Activated CD8-positive, alpha-beta memory T cell treated with anti-CD3 and anti-CD28 coated beads for 4 hours (primary cell): ENCODE measurements at places on chromosomes 3 and 15.

DNA sequence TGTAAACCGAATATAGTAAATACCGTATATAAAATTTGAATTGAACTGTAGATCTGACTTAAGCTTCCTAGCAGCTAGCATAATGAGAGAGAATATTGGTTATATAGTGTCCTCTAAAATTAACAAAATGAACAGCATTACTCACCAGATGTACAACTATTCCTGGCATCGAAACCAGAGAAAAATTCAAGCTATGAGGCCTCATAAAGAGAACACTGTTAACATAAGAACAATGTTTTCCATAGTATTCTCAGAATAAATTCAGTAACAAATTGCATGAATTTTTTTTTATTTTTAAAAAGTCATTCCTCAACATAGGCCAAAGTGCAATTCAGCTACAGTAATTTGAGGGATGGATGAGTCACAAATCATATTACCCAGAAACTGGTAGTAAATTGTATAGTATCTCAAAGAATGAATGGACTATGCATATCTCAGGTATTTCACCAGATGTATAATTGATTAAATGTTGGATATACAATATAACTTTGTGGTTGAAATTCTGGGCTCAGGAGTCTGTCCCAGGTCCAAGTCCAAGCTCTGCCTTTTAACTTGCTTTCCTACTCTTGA, 5.0 kb downstream of the TMEM207 start:
- no peak for DNase-seq

GRCh38 chr3:178709051-178709450, 172.8 kb downstream of the KCNMB2 start:
- DNase-seq: no peak

- no peak for DNase-seq
These were observed 46.6 kb downstream of the UMPS start for GRCh38 chr3:124776856-124777255.

- DNase-seq: no peak
These were observed 30.0 kb upstream of the FAM81A start for GRCh38 chr15:59407946-59408345.

DNA sequence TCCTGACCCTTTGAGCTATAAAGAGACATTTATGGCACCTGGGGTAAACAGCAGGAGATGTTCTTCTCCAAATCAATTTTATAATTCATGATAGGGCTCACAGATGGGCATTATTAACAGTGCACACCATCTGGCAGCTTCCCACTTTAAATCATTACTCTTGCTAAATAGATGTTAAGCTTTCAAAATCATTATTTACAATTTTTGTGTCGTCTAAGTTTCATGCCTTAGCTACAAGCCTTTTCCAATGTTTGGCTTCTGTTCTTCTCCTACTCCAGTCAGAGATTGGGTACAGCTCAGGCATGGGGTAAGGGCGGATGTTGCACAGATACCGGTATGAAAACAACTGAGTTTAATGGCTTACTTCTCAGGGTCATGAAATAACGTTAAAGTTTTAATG, 120.9 kb upstream of the PFN2 start:
- DNase-seq: no peak

GRCh38 chr15:67405208-67406191, 115.4 kb upstream of the C15orf61 start:
- DNase-seq: no peak

DNA sequence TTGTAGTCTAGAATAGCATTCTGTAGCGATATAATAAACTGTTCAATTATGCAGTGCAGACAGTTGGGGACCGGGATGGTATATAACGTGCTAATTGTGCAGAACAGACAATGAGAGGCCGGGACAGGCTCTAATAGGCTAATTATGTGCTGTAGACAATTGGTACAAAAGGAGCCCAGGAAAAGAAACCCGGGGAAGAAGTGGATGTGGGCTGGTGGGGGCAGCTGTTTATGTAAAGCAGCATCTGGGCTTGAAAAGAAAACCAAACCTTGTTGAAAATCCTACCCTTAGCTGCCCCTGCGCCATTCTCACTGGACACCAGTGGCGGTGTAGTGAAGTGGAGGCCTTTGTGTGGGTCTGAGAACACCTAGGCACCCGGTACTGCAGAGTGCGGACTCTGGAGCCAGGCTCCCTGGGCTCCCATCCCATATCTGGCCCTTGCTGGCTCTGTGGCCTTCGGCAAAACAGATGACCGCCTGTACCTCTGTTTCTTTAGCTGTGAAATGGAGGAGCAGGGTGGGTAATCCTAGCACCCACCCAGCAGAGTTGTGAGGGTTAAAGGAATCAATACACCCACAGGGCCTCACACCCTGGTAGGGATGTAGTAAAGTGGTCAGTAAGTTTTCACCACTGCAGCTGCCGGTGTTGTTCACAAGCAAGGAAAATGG, 51.5 kb downstream of the CMTM6 start:
- no peak for DNase-seq

DNA sequence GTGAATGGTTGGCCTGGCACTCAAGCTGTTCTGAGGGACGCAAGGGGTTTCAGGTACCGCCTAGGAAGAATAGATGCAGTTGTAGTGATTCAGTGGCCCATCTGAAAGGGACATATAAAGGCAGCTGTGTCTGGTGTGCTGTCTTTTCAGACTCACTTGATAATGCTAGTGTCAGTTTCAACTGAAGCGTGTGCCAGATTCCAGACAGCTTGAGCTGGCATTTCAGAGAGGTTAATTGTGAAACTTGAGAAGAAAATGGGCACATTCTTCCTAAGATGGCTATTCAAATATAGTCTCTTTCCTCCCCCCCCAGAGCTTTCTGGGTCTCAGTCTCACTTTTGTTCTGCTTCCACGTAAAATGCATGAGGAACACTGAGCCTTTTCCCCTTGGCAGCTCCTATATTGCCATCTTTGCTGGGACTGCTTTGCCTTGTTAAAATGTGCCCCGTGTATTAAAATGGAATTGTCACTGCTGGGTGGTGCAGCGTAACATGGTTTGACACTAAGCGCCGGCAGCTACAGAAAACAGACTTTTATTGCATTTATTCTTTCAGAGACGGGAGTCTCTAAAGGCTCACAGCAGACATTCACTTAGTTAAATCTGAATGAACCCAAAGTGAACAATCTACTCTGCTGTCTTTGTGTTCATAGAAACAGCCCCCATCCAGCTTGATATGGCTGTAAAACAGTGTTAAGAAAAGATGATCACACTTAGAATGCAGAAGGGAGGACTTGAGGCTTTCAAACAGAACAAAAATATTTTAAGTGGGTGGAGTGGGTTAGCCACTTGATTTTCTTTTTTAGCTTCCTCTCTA, 478.7 kb downstream of the RBMS3 start:
- no peak for DNase-seq

DNA sequence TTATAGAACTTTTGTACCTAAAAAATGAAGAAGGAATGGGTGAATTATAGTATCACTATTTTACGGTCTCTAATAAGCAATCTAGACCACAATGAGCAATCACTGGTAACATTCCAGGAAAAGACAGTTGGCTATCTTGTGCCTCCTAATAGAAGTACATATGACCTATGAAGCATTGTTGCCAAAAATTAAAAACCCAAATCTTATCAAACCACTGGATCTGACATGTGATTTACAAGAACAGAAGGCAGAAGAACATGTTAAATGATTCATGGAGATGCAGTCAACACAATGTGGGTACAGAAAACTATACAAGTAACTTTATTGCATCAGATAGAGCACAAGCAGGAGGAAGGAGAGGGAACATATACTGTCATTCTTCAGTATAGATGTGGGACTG, 14.5 kb upstream of the HYKK start:
- DNase-seq: no peak

- no peak for DNase-seq
These were observed 16.1 kb downstream of the SLC28A2 start for GRCh38 chr15:45268135-45268534.

DNA sequence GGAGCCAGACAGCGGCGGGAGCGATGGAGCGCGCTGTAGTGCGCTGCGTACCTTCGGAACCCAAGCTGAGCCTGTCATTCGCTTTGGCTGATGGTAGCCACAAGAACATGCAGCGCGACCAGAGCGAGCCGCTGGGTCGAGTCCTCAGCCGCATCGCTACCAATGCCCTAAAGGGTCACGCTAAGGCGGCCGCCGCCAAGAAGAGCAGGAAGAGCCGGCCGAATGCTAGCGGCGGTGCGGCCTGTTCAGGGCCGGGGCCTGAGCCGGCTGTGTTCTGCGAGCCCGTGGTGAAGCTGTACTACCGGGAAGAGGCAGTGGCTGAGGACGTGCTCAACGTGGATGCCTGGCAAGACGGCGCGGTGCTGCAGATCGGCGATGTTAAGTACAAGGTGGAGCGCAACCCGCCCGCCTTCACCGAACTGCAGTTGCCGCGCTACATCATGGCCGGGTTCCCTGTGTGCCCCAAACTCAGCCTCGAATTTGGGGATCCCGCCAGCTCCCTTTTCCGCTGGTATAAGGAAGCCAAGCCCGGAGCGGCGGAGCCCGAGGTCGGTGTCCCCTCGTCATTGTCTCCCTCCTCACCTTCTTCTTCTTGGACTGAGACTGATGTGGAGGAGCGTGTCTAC, 498 bp downstream of the PDE12 start:
- no peak for DNase-seq

- no peak for DNase-seq
These were observed 54.8 kb upstream of the VGLL4 start for GRCh38 chr3:11698326-11699082.

DNA sequence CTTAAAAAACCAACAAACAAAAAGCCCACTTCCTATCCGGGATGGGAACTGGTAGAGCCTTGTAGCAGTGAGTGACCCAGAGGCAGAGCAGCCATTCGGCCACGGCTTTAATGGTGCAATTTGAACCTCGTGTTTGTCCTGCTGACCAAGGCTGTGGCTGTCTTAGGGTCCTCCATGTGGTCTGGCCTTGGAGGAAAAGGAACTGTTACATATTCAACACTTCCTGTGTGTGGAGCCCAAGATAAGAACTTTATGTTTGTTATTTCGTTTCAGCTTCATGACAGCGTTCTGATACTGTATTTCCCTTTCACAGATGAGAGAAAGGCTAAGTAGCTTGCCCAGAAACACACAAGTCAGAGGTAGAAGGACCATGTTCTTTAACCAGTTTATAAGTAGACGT, 269.8 kb downstream of the SV2B start:
- DNase-seq: no peak

DNA sequence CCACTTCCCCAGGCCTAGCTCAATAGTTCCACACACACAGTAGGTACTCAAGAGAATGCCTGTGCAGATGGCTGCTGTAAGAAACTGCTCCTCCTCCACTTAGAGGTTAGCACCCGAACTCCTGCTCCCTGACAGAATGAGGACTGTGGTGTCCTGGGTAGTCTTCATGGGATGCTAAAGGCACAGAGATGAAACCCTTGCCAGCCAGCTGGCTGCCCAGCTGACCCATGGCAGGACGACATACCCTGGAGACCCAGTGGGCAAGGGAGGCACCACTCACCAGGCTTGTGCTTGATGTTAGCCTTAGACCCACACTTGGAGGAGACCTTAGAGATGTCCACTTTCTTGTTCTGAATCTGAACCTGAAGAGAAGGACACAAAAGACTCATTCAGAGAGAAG, 54.2 kb downstream of the DHX30 start:
- no peak for DNase-seq

- DNase-seq: no peak
These were observed 46.1 kb downstream of the SMAD6 start for GRCh38 chr15:66747886-66748707.

DNA sequence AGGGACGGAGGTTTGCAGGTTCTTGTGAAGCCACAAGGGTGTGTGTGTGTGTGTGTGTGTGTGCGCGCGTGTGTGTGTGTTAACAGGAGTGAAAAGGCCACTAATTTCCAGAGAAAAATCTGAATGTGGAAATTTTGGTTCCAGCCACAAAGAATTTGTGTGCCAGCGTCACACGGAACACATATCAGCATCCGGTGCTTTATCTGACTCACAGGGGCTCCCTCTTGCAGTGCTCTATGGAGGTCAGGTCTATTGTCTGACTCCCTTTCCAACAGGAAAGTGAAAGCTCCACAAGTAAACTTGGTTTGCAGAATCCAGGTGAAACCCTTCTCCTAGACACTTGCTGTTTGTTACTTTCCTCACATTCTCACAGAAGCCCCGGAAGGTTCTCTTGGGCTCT, 6.2 kb downstream of the CLDN11 start:
- DNase-seq: no peak

- DNase-seq: no peak
These were observed 239.5 kb upstream of the HES1 start for GRCh38 chr3:193896419-193896818.

DNA sequence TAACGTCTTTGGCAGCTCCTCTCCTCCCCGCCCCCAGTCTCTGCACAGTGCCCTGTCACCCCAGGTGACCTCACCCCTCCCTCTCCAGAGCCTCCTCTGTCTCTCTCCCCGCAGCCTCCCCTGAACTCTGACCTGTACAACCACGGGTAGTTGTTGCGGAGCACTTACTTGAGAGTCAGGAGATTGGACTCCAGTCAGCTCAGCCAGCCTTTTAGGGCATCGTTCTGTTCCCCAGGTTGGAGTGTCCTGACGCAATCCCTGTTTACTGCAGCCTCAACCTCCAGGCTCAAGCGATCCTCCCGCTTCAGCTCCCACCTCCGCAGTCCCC, 177.7 kb downstream of the UACA start:
- DNase-seq: no peak

DNA sequence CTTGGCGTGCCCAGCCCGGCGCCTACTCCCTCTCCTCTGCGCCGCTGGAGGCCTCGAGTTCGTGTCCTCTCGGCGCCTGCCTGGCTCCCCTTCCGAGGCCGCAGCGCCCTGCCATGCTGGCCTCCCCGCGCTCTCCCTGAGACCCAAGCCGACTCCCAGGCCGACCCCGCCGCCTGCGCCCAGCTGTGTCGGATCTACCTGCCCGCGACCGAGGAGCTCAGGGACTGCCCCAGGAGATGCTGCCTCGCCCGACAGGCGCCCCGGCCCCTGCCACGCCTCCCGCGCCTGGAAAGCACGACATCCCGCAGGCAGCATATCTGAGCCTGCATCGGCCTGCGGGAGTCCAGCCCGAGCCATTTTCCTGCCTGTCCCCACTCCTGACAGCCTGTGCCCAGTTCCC, 16.1 kb downstream of the PAQR9 start:
- no peak for DNase-seq

DNA sequence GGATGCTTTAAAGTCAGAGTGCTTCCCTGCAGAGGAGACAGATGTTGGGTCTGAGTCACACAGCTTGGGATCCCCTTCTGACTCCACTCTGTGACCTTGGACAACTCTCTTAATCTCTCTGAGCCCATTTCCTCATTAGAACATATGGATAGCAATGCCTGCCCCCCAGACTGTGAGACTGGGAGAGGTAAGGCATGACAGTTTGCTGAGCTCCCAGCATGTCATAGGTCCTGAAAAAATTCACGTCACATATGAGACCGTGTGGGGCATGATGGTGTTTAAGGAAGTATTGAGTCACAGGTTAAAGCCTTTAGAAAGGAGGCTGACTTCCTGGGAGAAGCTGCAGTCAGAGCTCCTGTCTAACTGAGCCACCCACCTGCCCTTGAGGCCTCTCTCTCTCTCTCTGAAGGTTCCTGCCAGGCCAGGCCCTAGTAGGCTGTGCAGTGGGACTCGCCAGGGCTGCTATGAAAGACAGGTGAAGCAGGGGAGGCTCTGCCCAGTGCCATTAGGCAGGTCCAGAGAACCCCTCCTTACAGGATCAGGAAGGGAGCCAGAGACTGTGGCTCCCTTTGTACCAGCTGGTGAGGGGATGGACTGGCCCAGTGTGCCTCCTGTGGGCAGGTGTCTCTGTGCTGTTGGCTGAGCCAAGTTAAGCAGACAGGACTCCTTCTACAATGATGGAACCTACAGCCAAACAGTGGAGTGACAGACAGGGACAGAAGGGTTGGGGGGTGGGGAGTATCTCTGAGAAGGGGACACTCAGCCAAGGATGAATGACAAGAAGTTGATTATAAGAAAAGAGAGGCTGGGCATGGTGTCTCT, 19.5 kb upstream of the DOCK3 start:
- no peak for DNase-seq
